ENCODE measurements at places on chromosomes 5 and 9.
A peak's percentile ranks its signal among the peaks of the same experiment; 100 is the strongest.

GRCh38 chr5:133778636-133779035 lies 166.3 kb upstream of the FSTL4 start:
- no peak for DNase-seq

- no peak for DNase-seq
These were observed 84.7 kb downstream of the LIFR start for GRCh38 chr5:38471709-38472108.

- no peak for DNase-seq
These were observed 190.2 kb downstream of the TRPM6 start for GRCh38 chr9:74697535-74697934.

DNA sequence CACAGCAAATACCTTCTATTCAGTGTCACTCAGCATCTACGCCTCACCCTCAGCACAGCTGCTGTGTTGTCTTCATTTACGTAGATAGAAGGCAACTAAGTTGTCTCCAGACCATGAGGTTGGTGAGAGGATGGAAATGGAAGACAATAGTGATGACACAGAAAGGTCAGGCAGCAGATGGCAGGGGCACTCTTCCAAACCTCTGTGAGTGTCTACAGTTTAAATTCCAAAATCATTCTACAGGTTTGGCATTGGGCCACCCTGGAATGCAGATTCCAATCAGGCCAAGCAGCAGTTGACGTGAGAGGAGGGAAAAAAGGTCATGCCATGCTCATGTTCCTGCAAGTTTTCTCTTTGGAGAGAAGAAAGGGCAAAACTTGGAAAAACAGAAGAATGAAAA lies 68.7 kb upstream of the ADAMTSL1 start:
- DNase-seq = no peak

DNA sequence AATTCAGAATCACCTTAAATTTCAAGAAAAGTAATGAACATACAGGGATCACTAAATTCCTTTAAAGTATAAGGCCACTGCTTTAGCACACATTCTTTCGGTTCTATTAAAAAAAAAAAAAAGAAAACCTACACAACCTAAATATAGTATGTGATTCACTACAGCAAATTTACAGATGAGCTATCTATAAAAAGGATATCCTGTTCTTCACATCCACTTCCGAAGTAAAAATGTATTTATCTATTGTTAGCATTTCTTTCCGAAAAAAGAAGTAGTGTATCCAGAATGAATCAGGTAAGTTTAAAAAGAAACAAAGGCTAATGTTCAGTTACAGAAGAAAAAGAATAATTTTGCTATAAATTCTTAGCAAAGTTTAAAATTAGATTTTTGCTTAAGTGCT lies 70.2 kb downstream of the ECPAS start:
- DNase-seq = no peak

- DNase-seq = no peak
These were observed 44.2 kb downstream of the PWWP2A start for GRCh38 chr5:160075073-160075472.

GRCh38 chr9:1460143-1460769 lies 410.1 kb downstream of the DMRT2 start:
- DNase-seq = no peak

GRCh38 chr9:92648474-92648971 lies 21.4 kb downstream of the IPPK start:
- no peak for DNase-seq

- DNase-seq = no peak
These were observed 145.4 kb downstream of the SPATA31D1 start for GRCh38 chr9:82134010-82134409.

DNA sequence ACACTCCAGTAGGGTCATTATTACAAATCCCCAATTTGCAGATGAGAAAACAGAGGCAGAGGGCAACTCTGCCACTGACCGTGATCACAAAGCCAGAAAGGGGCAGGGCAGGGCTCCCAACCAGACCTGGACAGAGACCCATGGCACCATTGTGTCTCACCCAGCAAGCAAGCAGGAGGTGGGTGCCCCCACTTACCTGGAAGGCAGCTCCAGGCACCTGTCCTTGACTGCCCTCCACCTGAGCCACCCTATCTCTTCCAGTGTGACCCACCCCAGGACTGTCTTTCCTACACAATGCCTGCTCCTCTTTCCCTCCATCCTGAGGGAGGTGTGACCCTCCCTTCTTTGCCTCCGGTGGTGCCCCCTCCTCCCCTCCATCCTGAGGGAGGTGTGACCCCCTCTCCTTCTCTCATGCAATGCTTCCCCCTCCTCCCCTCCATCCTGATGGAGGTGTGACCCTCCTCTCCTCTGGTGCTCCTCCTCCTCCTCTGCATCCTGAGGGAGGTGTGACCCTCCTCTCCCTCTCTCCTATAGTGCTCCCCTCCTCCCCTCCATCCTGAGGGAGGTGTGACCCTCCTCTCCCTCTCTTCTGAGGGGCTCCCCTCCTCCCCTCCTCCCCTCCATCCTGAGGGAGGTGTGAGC lies 198.0 kb downstream of the MED10 start:
- DNase-seq = no peak

- no peak for DNase-seq
These were observed 114.2 kb downstream of the GOLPH3 start for GRCh38 chr5:32059761-32060530.

GRCh38 chr5:32692036-32692746 lies 18.9 kb upstream of the NPR3 start:
- peak; percentile 73 for DNase-seq

DNA sequence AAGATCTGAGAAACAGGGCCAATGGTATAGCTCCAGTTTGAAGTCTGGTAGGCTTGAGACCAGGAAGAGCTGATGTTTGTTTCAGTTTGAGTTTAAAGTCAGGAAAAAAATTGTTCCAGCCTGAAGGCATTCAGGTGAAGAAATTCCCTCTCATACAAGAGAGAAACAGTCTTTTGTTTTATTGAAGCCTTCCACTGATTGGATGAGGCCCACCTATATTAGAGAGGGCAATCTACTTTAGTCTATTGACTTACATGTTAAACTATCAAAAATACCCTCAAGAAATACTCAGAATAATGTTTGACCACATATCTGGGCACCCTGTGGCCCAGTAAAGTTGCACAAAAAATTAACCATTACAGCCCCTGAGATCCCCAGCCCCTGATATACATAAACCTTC lies 5.2 kb upstream of the DEPDC1B start:
- no peak for DNase-seq

- no peak for DNase-seq
These were observed 348.1 kb downstream of the ARL15 start for GRCh38 chr5:53962306-53962705.

DNA sequence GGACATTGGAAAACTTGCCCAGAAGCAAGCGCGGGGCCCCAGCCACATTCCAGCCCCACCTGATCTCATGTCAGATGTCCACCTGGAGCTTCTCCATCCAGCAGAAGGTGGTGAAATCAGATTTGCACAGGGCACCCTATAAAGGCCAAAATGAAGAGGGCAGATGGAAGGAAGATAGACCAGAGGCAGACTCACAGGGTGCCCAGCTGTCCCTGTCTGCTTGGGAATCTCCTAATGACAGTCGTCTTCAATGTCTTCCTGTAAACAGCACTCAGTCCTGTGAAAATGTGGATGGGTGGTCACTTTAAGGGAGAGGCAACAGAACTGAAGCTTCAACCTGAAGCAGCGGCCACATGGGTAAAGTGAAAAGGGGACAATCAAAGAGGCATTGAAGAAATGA lies 607.5 kb downstream of the IRX1 start:
- no peak for DNase-seq

DNA sequence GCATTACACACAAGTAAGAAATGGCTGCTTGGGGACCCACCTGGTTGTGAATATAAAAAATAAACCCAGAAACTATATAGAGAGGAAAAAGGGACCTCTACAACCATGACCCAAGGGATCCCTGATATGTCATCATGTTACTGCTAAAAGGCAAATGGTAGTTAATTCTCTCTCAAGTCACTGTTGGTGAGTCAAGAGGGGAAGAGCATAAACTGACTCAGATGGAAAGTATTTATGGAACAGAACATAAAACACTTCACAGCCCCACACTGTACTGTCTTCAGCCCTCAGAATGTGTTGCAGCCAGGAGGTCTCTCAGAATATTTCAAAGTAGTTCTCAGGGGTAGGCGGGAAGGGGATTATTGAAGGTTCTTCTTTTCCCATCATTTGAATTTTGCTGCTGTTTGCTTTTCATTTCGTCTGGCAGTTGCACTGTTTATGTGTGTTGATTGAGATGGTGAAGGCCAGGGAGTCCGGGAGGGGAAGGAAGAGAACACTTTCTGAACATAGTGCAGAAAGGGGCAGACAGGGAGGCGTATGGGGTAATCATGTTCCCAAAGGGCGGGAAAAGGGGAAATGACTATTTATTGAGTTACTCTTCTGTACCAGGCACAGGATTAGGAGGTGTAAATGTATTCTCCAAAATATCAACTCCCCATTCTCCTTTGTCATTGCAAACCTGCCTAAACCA lies 85.5 kb downstream of the TEK start:
- DNase-seq = peak; percentile 42

GRCh38 chr9:124267271-124267807 lies 9.6 kb downstream of the NEK6 start:
- no peak for DNase-seq

GRCh38 chr5:88821161-88821560 lies 61.8 kb downstream of the MEF2C start:
- DNase-seq = no peak

DNA sequence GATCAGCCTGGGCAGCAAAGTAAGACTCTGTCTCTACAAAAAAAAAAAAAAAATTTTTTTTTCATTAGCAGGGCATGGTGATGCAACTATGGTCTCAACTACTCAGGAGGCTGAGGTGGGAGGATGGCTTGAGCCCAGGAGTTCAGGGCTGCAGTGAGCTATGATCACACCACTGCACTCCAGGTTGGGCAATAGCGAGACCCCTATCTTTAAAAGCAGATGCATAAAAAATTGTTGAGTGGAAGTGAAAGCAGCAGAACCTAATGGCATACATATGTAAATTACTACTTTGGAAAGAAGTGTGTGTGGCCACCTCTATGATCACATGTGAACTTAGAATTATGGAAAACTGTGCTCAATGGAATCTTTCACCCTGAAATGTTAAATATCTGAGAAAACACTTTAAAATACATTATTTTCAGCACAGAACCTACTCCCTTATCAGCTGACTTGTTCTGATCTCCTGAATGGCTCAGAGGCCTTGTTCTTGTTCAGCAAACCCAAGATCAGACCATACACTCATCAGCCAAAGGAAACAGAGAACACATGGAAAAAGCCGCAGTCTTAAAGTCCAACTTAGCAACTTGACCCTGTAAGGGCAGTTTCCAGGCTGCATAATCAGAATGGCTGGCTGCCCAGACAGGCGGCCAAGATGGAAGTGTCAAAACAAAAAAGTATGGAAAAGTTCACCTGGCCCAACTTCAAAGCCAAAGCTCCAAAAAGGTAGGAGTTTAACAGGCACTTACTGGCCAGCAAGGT lies 56.5 kb downstream of the SIL1 start:
- no peak for DNase-seq

DNA sequence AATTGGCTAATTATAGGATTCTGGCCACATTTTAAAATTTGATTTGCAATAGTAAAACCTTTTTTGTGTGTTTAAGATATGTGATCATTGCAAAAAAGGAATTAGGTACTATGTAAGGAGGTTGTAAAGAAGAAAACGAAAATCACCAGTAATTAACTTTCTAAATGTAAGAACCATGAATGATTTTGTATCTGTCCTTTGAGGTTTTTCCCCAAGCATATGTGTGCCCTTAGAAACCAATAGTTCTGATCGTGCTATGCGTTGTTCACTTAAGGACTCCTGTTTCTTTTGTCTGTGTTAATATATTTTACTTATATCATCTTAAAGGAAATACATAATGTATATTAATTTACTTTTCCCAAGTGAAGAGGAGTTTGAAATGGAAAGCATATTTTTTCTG lies 410.2 kb downstream of the PSAT1 start:
- DNase-seq = no peak

GRCh38 chr5:2441495-2442180 lies 309.8 kb downstream of the IRX2 start:
- no peak for DNase-seq

GRCh38 chr5:31415009-31415923 lies 116.6 kb downstream of the DROSHA start:
- no peak for DNase-seq

GRCh38 chr9:96556701-96557461 lies 62.8 kb downstream of the CDC14B start:
- DNase-seq = no peak

GRCh38 chr5:44774279-44774880 lies 34.4 kb upstream of the MRPS30 start:
- peak; percentile 0 for DNase-seq

DNA sequence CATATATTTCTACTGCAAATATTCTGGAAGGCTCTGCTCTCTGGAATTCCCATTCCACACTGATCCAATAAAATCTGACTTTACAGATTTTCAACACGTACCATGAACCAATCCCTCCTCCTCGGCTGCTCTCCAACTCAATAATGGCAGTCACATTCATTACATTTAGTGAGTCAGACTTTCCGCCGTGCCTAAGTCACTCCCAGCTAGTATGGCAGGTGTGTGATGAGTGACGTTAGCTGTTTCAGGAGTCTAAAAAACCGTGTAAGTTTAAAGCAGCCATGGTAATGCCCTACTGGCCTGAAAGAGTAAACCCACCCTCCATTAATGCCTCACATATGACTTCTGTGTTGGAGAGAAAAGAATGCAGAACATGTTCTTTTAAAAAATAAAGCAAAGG lies 3.3 kb downstream of the FBN2 start:
- no peak for DNase-seq

GRCh38 chr9:8491563-8491962 lies 692.0 kb upstream of the DMAC1 start:
- no peak for DNase-seq

- DNase-seq = no peak
These were observed 7.2 kb downstream of the PLK2 start for GRCh38 chr5:58452566-58453258.

GRCh38 chr5:149936700-149937091 lies 7.9 kb downstream of the PDE6A start:
- no peak for DNase-seq

GRCh38 chr9:27431543-27432147 lies 92.4 kb upstream of the IFNK start:
- DNase-seq = no peak

DNA sequence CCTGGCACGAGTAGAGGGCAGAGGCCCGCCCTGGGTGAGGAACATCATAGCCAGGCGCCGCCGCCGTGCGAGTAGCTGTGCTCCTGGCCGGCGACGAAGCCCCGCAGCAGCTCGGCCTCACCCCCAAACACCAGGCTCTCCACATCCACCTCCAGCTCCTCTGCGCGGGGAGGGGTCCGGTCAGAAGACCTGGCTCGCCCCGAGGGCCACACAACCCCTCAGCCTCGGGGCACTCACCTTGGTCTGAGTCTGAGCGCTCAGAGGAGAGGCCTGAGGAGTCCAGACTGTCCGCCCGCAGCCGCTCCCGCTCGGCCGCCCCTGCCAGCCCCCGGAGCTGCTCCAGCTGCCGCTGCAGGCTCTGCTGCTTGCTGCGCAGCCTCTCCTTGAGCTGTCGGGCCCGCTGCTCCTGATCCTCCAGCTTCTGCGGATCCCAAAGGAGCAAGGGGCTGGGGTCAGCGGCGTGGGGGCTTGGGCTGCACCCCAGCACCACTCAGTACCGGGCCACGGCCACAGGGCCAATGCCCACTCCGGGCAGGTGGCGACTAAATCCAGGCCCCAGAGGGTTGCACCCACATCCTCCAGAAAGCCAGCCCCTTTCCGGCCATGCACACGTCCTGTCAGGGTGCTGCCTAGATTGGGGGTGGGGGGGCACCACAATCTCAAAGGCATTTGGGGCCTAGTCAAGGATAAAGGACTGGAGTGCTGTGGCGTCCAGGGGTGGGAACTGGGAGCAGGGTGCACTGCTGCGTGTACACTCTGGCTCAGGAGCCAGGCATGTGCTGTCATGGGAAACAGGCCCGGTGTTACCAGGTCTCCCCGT lies 3.9 kb downstream of the MXD3 start:
- no peak for DNase-seq
